ENCODE measurements at places on chromosomes 1 and 21. TPM values are rescaled to one million over a fixed set of nuclear protein-coding genes. Genes with fewer than 3 reads are reported as not detected.
A peak's percentile ranks its signal among the peaks of the same experiment; 100 is the strongest.

DNA sequence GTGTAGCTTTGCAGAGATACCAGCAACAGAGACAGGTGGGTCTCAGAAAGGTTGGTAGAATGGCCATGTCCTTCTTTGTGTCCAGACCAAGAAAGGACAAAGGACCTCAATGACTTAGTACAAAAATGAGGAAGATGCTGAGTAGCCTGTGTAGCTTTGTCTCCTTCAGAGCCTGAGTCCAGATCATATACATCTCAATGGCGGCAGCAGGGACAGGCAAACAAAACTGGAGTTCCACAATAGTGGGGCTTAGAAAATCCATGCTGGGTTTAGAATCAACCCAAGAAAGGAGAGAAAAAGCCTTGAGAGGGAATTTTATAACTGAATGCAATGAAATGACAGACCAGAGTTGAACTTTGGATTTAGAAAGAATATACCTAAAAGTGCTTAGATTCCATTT lies 339.0 kb downstream of the BRINP3 start:
- H3K36me3 ChIP-seq = no peaks in the 10 kb centered on the region
- no peaks in the 10 kb centered on the region for H3K4me1 ChIP-seq
- DNase-seq = no peak
- no peaks in the 10 kb centered on the region for H3K27me3 ChIP-seq

- H3K4me1 ChIP-seq = peaks cover 5% of the 10 kb centered on the region
- no peak overlapping the region for H3K27ac ChIP-seq
- DNase-seq = no peak
- no peak overlapping the region for H3K4me3 ChIP-seq
Observed at GRCh38 chr1:117341123-117341522, 26.1 kb upstream of the MAN1A2 start.

- H3K27me3 ChIP-seq = no peaks in the 10 kb centered on the region
- H3K4me1 ChIP-seq = no peaks in the 10 kb centered on the region
- no peak for DNase-seq
- H3K4me3 ChIP-seq = no peak overlapping the region
Observed at GRCh38 chr1:160541622-160542302, 18.7 kb upstream of the SLAMF6 start.

The TNNI3K gene
- total RNA-seq = not detected

The C1orf87 gene
- total RNA-seq = not detected

The ADAMTS4 gene
- 5.9 TPM for total RNA-seq

DNA sequence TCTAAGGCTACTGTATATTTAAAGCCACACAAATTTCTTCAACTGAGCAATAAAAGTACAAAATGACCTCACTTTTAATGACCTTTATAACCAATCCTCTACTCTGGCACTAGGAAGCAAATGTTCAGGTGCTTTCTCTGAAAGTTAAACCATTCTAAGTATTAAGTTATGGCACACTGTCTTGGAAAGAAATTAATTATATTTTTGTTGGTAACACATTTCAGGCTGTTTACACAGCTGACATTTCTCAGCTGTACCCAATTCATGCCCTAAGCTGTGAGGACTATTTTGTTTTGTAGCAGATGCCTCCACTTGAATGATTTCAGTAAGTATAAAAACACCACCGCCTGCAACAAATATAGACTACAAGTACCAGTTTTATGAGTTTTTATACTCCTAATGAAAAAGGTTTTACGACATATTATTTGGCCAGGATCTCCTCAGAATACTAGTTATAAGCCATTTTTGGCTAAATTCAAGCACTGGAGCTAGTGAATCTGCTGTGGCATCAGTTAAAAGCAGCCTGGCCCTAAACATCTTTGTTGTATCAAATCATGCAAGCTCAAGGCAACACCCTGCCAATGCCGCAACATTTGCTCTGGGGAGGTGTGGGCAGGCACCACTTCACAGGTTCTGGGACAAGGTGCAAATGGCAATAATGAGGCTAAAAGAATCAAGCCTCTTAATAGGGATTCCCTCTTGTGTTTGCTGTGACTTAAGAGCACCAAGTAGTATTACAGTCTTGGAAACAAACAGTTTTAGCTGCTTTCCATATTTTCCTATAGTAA lies 228.4 kb upstream of the DMRTA2 start:
- H3K4me3 ChIP-seq = no peak overlapping the region
- no peaks in the 10 kb centered on the region for H3K27me3 ChIP-seq
- no peak for DNase-seq
- no peak overlapping the region for H3K27ac ChIP-seq
- H3K4me1 ChIP-seq = no peaks in the 10 kb centered on the region
- H3K36me3 ChIP-seq = no peaks in the 10 kb centered on the region

The FYB2 gene
- not detected for total RNA-seq

The LRRC39 gene
- not detected for total RNA-seq

DNA sequence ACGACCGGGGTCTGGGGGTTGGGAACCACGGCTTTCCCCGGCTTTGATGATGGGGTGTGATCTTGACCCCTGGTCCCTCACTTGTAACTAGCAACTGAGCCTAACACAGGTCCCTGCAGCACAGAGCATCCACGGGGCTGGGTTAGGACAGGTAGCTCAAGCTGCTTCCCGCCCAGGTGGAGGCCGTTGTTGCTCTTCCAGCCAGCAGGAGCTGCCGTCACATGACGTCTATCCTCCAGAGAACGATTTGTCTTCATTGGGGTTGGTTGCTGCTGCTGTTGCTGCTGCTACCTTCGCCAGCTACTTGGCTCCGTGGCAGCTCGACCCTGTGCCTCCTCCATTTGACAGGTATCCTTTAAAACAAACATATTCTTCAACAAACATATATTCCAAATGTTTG lies 74.3 kb upstream of the ADAR start:
- H3K4me3 ChIP-seq = no peak overlapping the region
- peaks cover 17% of the 10 kb centered on the region for H3K27me3 ChIP-seq
- H3K4me1 ChIP-seq = no peaks in the 10 kb centered on the region
- no peaks in the 10 kb centered on the region for H3K36me3 ChIP-seq
- no peak overlapping the region for H3K27ac ChIP-seq

The GBP2 gene
- total RNA-seq = 5.4 TPM

The CD164L2 gene
- total RNA-seq = not detected

- H3K4me1 ChIP-seq = peaks cover 12% of the 10 kb centered on the region
- no peak for DNase-seq
- H3K4me3 ChIP-seq = no peak overlapping the region
- H3K36me3 ChIP-seq = peaks cover 17% of the 10 kb centered on the region
Observed at GRCh38 chr1:62613325-62613727, 16.0 kb downstream of the ANGPTL3 start.

- H3K27ac ChIP-seq = no peak overlapping the region
- no peaks in the 10 kb centered on the region for H3K36me3 ChIP-seq
Observed at GRCh38 chr1:4004635-4005430, 104.8 kb upstream of the C1orf174 start.

DNA sequence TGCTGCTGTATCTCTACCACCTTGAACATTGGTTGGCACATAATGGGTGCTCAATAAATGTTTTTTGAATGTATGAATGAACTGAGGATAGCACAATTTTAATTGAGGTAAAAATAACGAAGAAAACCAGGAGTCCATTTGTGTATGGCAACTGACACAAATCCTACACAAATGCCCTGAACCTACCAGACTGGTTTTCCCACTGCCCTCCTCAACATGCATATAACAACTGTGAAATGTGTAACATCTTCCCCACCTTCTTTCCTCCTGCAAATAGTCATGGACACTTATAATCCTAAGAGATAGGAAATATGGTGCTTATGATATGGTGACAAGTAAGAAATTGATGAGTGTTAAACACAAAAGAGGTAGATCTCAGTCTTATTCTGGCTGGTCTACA lies 9.9 kb upstream of the LMO4 start:
- no peaks in the 10 kb centered on the region for H3K27me3 ChIP-seq
- no peak for DNase-seq
- H3K27ac ChIP-seq = no peak overlapping the region
- H3K36me3 ChIP-seq = no peaks in the 10 kb centered on the region

GRCh38 chr1:29490204-29490934 lies 254.0 kb downstream of the PTPRU start:
- no peaks in the 10 kb centered on the region for H3K27me3 ChIP-seq
- no peak for DNase-seq
- no peaks in the 10 kb centered on the region for H3K4me1 ChIP-seq
- no peak overlapping the region for H3K27ac ChIP-seq
- H3K36me3 ChIP-seq = no peaks in the 10 kb centered on the region
- no peak overlapping the region for H3K4me3 ChIP-seq

DNA sequence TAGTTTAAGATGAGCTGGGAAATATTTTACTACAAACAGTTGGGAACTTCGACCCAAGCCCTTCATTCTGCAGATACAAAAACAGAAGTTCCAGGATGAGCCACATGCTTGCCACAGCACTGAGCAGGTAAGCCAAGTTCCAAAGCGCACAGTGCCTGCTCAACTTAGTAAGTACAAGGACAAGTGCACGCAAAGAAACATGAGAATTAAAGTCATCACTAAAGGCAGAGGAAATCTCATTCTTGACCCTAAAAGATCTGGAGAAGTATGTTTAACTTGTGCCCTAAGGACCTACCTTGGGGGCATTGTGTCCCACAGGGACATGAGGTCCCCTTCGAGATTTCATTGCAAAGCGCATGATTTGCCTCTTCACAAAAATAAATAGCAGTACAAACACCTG lies 1.2 kb upstream of the UBAP2L start:
- H3K27me3 ChIP-seq = no peaks in the 10 kb centered on the region
- peak; percentile 67 for DNase-seq
- H3K4me3 ChIP-seq = peak overlapping the region; percentile 91

DNA sequence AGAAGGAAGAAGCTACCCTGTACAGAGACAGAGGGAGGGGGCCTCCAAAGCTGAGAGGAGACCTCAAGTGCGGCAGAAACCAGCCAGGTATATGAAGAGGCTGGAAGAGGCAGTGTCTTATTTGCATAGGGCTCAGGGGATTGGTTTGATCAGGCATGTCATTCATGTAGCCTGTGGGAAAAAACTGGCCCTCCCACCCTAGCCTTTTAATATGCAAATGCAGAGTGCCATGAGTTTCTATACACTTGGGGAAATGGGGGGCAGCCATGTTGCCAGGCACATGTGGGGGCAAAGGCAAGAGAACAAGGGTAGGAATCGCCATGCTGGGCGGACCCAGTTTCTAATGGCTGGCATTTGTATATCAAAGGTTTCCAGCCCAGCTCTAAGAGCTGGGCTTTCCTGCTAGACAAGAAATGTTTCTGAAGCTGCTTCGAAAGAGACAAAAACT lies 172.7 kb downstream of the RASAL2 start:
- H3K27me3 ChIP-seq = no peaks in the 10 kb centered on the region
- no peak overlapping the region for H3K4me3 ChIP-seq
- no peak for DNase-seq
- peaks cover 38% of the 10 kb centered on the region for H3K4me1 ChIP-seq
- no peaks in the 10 kb centered on the region for H3K36me3 ChIP-seq

GRCh38 chr1:227893300-227893948 lies 54.3 kb downstream of the WNT9A start:
- no peak overlapping the region for H3K27ac ChIP-seq
- H3K4me1 ChIP-seq = no peaks in the 10 kb centered on the region
- H3K4me3 ChIP-seq = no peak overlapping the region
- H3K27me3 ChIP-seq = no peaks in the 10 kb centered on the region

The FAM151A gene
- not detected for total RNA-seq

DNA sequence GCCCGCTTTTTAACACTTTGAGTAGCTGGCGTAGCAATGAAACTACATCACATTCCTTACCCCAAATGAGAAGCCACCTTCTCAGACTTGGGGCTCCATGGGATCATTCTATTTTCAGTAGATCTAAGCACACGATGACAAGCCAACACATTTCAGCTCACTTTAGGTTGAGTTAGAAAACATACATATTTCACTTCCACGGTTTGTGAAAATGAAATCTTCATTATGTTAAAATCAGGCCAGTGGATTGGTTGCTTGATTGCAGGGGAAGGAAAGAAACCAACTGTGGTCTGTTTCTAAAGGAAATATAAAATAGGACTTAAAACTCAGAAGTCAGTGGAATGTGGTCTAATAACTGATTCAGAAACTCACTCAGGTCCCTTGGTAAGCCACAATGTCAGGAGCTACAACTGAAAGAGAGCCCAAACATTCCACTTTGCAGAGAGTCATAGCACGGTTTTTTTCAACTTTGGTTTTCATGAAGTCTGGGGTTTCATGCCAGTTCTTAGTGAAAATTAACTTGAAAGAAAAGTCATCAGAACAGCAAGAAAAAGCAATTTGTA lies 82.3 kb upstream of the TIAM1 start:
- no peaks in the 10 kb centered on the region for H3K27me3 ChIP-seq
- H3K27ac ChIP-seq = no peak overlapping the region
- H3K4me1 ChIP-seq = no peaks in the 10 kb centered on the region

DNA sequence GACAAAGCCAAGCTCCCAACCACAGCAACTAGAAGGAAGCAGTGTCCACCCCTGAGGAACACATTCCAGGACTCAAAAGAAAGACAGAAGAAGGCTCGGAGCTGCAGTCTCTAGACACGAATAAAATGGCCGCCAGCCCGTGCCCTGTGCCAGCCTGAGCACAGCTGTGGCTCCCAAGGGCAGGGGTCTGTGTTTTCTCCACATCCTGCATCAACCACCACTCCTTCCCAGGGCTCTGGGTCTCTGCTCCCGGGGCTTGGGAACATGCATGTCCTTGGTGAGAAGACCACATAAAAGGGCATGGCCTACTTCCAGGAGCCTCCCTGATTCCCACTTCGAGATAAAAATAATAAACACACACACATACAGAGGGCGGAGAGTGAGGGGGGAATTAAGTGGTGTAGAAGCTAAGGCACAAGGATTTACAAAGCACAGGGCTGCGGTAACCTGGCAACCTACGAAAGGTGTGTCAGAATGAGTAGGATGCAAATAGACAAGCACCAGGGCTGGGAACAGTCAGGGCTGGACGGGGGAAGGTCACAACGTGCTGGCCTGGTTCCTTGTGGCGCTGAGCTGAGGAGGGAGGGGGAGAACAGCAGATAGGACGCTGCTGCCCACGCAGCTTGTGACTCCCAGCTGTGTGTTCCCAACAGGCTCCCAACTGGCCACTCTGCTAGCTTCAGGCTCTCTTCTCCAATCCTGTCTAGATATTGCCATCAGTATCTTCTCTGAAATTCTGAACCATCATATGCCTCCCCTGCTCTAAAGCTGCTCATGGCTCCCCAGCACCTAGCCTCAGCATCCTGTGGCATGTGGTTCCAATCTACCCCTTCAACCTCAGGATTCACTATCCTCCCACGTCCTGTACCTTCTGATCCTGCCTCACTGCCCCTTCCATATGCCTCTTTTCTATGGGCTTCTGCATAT lies 72.5 kb downstream of the CD34 start:
- no peaks in the 10 kb centered on the region for H3K4me1 ChIP-seq
- no peak overlapping the region for H3K4me3 ChIP-seq
- H3K27ac ChIP-seq = no peak overlapping the region

- no peaks in the 10 kb centered on the region for H3K27me3 ChIP-seq
- no peaks in the 10 kb centered on the region for H3K36me3 ChIP-seq
- DNase-seq = no peak
- peaks cover 5% of the 10 kb centered on the region for H3K4me1 ChIP-seq
Observed at GRCh38 chr21:34365809-34366208, 2.0 kb downstream of the KCNE2 start.

DNA sequence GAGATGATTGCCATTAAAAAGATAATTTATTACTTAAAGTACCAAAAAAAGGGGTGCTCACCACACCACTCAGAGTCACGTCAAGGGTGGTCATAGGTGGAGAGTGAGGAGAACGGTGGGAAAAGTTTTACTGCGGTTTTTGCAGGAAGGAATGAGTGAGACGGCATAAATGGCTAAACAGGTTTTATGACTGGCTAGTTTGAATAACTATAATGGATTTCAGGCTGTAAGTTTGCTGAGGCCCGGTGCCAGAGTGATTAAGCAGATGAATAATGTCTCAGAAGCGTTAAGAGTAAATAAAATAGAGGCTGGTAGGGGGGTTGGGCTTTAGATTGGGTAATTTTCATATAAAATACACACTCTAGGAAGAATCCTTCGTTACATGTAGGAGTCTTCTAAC lies 1337.8 kb downstream of the AMY1C start:
- H3K27me3 ChIP-seq = no peaks in the 10 kb centered on the region
- no peaks in the 10 kb centered on the region for H3K36me3 ChIP-seq
- H3K4me1 ChIP-seq = no peaks in the 10 kb centered on the region
- H3K4me3 ChIP-seq = no peak overlapping the region
- no peak for DNase-seq

The CLCA4 gene
- not detected for total RNA-seq

Data from GM23248 (cell line).